Panc1 (cell line): ENCODE measurements at places on chromosomes 12 and 14.

- DNase-seq: no peak
Observed at GRCh38 chr12:76830436-76830835, 48.4 kb downstream of the CSRP2 start.

DNA sequence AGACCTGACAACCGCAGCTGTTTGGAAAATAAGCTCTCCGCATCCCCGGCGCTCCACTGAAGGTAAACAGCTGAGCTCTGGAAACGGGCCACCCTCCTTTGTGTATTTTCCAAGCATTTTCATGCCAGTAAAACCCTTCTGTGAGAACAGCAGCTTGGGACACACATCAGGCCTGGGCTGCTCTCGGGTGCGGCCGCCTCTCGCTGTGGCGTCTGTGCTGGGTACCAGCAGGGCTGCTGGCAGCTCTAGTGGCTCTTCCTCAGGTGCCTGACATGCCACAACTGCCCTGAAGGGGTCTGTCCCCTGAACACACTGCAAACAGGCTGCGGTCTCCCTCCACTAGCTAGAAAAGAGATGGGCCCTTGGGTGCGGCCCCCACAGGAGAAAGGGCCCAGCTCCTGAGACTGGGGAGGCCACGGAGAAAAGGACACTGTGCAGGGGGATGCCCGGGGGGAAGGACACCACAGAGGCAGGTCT is 96.3 kb downstream of the ITPK1 start:
- no peak for DNase-seq

DNA sequence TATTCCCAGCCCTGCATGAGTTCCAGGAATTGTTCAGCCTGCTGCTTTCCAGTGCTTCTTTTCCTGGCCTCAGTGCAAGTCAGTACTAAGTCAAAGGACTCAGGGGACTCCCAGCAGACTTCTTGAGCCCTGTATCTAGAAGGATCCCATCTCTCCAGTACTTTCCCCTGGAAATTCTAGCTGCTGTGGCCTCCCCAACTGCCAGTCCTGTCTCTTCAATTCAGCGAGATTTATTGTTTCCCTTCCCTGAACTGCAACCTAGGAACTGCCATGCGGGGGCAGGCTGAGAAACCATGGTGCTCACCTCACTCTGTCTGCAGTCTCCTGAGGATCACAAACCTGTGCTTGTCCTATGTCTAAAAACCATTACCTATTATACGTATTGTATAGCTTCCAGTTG is 31.8 kb downstream of the ZNF605 start:
- DNase-seq: no peak

DNA sequence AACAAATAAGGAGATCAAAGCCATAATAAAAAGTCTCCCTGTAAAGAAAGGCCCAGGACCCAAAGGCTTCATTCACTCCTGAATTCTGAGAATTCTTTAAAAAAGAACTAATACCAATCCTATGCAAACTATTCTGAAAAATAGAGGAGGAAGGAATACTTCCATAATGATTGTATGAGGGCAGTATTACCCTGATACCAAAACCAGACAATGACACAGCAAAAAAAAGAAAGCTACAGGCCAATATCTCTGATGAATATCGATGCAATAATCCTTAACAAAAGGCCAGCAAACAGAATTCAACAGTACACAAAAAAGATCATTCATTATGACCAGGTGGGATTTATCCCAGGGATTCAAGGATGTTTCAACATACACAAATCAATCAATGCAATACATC is 457.8 kb upstream of the FBXO33 start:
- DNase-seq: no peak

- DNase-seq: no peak
Observed at GRCh38 chr12:132689227-132689626, 1.8 kb downstream of the PXMP2 start.

DNA sequence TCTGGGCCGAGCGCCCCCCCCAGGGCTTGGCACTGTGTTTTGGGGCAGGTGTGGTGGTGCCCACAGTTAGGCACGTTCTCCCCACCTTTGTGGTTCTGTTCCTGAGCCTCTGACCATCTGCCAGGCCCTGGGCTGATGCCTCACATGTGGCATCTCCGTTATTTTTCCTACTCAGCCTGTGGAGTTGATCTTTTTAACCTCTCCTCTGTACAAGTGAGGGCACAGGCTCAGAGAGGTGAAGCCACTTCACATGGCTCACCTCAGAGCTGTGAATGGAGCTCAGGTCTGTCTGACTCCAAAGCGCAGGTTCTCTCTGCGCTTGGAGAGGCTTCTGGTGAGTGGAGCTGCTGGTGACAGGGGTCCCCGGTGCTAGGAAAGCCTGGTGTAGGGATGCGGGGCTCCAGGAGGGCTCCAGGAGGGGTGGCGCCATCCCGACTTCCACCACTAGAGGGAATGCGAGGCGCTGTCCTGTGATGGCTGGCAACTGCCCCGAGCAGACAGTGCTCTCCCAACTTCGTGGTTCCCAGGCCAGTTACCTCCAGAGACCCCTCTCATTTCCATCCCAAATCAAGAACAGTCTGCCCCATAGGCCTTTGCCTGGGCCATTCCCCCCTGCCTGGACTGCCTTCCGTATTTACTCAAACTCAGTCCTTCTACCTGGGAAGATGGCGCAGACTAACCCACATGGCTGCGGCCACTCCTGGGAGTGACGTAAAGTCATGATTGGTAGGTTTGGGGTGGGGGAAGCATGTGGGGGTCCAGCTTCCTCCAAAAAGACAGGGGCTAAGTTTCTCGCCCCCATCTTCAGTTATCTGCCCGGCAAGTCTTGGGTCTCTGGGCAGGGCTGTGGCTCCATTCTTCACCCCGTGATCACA is 9.9 kb downstream of the BCL7A start:
- DNase-seq: no peak
